Stimulated activated CD8-positive, alpha-beta memory T cell treated with anti-CD3 and anti-CD28 coated beads, Interleukin-2, amount 100 ng/mL, for 48 hours (primary cell): ENCODE measurements at places on chromosomes 1 and 21.

DNA sequence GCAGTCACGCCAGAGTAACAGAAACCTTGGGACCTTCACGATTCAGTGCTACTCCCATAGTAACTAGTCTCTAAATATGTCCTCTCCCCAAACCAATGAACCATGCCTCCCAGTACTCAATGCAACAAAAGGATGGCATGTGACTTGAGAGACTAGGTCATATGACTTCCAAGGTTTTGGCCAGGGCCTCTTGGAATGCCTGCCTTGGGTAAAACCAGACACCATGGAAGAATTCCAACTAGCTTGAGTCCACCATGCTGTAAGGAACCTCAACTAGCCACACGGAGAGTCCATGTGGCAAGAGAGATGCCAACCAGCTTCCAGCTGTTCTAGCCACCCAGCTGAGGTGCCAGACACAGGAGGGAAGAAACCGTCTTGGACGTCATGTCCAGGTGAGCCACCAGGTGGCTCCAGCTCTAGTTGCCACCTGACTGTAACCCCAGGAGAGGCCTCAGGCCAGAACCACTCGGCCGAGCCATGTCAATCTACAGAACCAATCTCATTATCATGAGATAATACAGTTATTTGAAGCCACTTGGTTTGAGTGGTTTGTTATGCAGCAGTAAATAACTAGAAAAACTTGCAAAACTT, 115.0 kb downstream of the SYF2 start:
- no peak for DNase-seq

DNA sequence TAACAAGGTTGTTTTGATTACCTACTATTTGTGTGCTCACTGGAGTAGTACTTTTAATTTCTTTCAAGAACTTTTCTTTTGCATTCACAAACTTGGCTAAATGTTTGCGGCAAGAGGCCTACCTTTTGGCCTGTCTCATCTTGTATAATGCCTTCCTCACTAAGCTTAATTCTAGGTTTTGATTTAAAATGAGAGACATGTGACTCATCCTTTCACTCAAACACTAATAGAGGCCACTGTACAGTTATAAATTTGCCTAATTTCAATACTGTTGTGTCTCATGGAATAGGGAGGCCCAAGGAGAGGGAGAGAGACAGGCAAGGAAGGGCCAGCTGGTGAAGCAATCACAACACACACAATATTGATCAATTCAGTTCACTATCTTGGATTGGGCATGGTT, 66.1 kb downstream of the ZNF644 start:
- no peak for DNase-seq

GRCh38 chr1:51345300-51345687, 14.9 kb upstream of the TTC39A start:
- no peak for DNase-seq

GRCh38 chr1:214425716-214426425, 125.5 kb downstream of the PTPN14 start:
- no peak for DNase-seq

- no peak for DNase-seq
Observed at GRCh38 chr1:232822530-232822929, 17.3 kb downstream of the MAP10 start.
